HepG2 (cell line): ENCODE measurements at places on chromosomes 4 and X. TPM values are rescaled to one million over a fixed set of nuclear protein-coding genes. Genes with fewer than 3 reads are reported as not detected.

The PLXNA3 gene
- 0.90 and 5.8 TPM in 2 replicates for total RNA-seq

The MAGEA10 gene
- total RNA-seq: not detected in 2 replicates

The EXOC1L gene
- total RNA-seq: not detected in 2 replicates

The GAB3 gene
- total RNA-seq: not detected in 2 replicates

DNA sequence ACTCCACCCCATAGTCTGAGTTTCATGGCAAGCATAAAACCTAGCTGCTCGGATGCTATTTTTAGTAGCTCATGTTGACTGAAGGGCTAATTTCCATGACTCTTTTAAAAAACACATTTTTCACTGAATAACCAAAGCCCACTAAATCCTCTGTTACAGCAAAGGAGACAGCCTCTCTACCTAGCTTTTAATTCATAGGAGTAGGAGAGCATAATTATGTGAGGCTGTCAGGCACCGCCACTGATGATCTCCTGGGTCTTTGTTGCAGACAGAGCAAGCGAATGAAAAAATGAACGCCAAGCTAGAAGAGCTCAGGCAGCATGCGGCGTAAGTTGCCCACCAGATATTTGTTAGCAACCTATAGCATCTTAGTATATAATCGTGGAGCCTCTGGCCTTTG is 53.5 kb downstream of the KIF4A start:
- no peak for DNase-seq

- no peak for DNase-seq
These were observed 77.1 kb downstream of the STARD8 start for GRCh38 chrX:68724531-68725020.

DNA sequence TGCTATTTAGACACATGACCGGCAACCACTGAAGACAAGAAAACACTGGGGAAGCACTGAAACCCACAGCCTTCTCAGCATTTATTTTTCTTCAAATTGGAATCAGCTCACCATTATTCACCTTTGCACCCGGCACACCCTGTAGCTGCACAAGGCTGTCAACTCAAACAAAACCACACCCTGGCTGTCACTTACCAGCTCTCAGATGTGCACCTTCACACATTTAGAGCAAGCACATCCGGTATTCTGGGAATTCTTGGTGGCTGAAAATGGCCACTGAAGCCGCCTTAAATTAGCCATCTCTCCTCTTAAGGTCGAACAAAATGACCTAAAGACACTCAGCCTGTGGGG is 5.9 kb downstream of the ZFYVE28 start:
- DNase-seq: no peak

DNA sequence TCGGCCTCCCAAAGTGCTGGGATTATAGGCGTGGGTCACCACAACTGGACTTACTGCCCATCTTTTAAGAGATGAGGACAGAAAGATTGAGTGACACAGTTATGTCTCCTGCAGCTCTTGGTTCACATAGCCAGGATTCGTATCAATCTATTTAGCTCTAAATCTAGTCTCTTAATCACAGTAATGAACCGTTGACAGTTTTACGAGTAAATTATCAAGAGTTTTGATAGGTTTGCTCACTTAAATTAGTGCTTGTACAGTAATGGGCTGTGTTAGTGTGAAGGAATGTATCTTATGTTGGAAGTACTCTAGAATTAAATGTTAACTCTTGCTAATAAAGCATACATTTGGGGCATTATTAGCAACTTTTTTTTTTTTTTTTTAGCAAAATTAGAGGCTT is 105.7 kb downstream of the PTTG2 start:
- no peak for DNase-seq
